ENCODE measurements at places on chromosomes 2 and 18.

- DNase-seq: no peak
These were observed 38.3 kb upstream of the EPB41L3 start for GRCh38 chr18:5582076-5582475.

DNA sequence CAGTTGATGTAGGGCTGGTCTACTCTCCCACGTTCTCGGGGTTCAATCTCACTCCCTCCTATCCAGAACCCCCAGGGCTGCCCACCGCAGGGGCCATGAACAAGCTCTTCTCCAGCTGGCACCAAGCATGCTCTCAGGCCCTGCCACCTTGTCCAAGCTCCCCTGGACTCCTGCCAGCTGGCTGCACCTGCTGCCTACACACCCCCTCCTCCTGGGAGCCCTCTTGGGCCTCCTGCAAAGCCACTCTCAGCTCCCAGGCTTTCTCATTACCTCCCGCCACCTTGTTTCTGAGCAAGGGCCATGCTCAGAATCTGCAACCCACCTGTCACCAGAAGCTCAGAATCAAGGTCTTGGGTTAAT lies 56.0 kb downstream of the HDAC4 start:
- DNase-seq: no peak

DNA sequence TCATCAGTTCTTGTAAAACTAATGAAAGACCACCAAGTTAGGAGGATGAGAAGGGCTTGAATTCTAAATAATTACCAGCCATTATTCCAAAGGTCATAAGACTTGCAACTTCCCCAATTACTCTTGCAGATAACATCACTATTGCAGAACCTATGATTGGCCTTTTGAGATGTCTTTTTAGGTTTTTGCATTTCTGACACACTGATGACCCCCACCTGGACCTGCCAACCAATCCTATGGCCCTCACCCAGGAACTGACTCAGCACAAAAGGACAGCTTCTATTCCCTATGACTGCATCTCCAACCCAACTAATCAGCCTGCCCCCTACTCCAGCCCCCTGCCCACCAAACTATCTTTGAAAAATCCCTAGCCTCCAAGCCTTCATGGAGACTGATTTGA lies 111.5 kb upstream of the COPS8 start:
- no peak for DNase-seq

DNA sequence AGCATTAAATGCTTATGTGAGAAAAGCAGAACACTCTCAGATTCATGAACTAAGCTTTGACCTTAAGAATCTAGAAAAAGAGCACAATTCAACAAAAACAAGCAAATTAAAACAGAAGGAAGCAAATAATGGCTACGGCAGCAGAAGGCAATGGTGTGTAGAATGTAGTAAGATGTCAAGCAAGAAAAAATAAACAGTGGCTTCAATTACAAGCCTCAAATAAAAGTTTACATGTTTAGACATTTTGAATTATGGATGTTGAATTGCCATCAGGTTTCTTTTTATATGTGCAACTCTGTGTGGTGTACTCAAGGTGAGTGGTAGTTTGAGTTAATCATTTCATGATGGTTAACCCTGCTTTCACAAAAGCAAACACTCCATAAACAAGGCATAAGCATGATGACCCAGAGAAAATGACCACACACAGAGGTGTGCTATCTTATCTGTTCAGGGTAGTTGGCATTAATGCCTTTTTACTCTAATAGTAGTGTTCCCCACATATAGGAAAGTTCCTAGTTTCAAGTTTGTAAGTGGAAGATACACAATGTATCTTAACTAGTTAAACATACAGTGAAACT lies 207.1 kb downstream of the FIGN start:
- no peak for DNase-seq

GRCh38 chr2:219527076-219527394 lies 12.8 kb downstream of the ASIC4 start:
- DNase-seq: no peak

DNA sequence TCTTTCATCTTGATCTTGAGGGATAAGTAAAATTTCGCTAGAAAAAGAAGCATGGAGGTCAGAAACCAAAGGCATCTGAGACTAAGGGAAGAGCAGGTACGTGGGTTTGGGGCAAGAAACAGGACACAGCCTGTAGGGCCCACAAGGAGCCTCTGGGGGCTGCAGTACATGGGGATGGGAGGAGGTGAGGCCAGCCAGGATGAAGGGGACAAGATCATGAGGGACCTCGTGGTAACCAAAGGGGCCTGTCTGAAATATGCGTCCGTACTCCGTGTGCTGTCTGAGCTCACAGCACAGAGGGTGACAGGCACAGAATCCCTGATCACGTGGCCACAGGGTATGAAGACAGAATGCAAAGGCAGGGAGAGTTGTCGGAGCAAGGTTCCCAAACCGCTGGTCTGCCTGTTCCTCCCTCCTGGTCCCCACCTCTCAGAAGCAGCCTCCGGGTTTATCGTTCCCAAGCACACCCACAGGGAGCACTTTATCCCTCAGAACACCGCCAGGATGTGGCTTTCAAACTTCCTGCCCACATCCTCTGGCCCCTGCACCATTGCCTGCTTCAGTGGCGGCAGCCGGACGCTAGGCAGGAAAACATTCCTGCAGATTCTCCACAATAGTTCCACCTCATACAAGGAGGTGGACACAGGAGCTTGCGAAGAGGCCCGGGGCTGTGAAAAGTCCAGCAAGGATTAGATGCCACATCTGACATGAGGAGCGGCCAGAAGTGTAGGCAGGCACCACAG lies 12.0 kb downstream of the TMEM163 start:
- DNase-seq: no peak

- no peak for DNase-seq
These were observed 3.1 kb downstream of the ANXA4 start for GRCh38 chr2:69745035-69745434.

- no peak for DNase-seq
These were observed 14.4 kb upstream of the E2F6 start for GRCh38 chr2:11480406-11480805.

DNA sequence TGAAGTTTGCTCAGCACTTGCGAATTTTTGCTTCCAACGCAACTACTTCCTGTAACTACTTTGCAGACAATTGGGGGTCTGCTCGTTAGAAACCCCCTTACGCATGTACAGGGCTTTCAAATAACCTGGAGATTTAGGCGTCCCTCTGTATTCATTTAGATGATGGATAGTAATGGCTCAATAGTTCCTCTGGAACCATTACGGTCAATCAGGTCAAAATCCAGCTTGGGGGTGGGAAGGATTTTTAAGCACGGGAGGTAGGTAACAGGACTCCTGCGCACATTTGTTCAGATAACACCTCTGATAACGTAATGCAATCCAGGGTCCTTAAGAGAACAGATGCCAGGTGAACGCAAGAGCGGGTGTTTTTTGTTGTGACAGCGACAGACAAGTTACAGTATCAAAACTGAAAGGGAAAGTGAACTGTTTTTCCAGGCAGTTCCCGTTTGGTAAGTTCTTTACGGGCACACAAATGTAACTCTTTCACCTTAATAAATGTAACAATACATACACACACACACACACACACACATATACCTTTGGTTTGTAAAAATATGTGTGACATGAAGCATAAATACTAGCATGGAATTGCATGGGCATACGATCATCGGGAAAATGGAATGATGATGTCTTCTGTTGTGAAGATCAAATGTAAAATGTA lies 3.8 kb upstream of the OSR1 start:
- no peak for DNase-seq

GRCh38 chr2:108884619-108885018 lies 98.0 kb downstream of the CCDC138 start:
- no peak for DNase-seq
